ENCODE measurements at places on chromosomes 11 and 22. TPM values are rescaled to one million over a fixed set of nuclear protein-coding genes. Genes with fewer than 3 reads are reported as not detected.

DNA sequence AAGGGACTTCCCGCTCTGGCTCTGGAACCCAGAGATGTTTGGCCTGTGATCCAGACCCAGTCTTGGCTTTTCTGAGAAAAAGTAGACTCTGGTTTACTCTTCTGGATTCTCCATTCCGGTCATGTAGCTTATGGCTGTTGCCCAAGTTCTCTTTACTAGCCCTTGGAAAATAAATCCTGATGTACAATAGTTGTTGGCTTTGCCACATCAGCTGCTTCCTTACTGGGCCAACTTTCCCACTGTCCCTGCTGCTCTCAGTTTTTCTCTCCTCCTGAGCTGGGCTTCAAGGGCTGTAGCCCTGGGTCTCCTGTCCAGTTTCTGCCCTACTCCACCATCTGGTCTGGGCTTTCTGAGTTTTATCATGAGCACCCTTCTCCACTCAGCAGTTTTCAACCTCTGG is 12.5 kb downstream of the PATZ1 start:
- DNase-seq, result no peak

The DKK3 gene
- 0.35 TPM for total RNA-seq

DNA sequence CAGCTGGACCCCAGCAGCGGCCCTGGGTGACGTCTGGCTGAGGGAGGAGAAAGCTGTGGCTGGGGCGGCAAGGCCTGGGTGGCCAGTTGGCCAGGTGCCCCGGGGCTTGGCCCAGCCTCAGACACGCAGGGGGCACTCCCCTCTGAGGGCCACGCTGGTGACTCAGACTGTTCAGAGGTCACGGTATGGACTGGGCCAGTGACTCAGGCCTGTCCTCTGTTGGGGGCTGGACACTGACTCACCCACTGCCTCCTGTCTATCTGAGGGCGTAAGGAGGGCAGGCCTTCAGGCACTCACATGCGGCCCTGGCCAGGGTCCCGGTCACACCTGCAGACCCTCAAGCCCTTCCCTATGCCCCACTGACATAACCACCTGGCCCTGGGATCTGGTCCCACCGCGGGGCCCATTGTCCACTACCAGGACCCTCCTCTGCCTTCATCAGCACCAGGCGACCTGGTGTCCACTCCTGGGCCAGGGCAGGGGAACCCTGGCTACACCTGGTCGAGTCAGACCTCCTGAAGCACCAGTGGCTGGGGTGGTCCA is 3.7 kb upstream of the MUC5AC start:
- no peak for DNase-seq

DNA sequence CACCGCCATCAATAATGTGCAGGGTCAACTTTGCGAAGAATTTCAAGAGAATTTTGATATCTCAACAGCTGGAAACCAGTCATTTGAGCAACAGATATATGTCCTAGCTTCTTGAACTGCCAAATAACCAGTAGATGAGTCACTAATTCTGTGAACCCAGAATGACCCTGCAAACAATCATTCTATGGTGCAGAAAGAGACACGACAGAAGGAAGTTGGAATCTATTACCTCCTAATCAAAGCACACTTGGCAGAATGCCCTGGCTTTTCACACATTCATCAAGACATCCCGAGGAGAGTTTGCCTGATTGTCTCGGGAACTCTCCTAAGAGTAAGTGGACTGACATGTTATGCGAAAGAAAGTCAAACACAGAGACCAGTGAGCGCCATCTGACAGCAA is 621.1 kb downstream of the OPCML start:
- DNase-seq, result no peak

The CYTH4 gene
- 9.7 TPM for total RNA-seq

- no peak for DNase-seq
Observed at GRCh38 chr11:113991170-113991569, 16.3 kb downstream of the HTR3A start.

DNA sequence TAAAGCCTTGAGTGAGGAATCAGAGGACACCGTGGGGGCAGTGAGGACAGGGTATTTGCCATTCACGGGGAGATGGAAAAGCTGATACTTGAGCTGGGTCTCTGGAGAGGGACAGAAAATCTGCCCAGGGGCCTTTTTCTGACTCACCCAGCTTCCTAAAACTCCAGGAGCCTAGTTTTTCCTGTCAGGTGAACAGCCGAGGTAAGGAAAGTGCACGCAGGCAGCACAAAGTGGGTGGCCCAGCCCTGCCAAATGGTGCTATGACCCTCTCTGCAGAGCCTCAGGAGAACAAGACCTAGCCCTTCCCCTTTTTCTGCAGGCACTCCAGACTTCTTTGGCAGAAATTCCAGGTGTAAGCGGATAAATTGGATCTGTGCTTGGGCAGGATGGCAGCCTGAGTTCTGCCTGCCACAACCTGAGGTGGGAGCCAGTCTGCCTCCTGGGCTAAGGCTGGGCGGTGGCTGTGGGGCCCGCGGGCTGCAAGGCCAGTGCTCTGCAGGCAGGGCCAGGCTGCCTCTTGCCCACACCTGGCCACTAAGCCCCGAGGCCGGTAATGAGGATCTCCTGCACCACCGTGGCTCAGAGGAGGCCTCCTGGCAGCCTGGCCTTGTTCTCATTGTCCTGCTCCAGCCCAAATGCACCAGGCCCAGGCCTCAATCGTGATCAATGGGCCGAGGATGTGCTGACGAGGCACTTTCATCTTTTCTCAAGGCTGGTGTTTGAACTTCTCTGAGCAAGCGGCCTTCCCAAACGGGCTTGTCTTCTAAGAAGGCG is 72.9 kb upstream of the LMO1 start:
- no peak for DNase-seq

- DNase-seq, result no peak
Observed at GRCh38 chr11:61978703-61979661, 11.5 kb upstream of the FTH1 start.

Data from activated T-cell treated with anti-CD3 and anti-CD28 coated beads, Interleukin-2, amount 50 U/mL, for 4 hours (primary cell).